Ovary (tissue), 10 donors: ENCODE measurements at places on chromosomes 1 and 21.
A peak's percentile ranks its signal among the peaks of the same experiment; 100 is the strongest.

DNA sequence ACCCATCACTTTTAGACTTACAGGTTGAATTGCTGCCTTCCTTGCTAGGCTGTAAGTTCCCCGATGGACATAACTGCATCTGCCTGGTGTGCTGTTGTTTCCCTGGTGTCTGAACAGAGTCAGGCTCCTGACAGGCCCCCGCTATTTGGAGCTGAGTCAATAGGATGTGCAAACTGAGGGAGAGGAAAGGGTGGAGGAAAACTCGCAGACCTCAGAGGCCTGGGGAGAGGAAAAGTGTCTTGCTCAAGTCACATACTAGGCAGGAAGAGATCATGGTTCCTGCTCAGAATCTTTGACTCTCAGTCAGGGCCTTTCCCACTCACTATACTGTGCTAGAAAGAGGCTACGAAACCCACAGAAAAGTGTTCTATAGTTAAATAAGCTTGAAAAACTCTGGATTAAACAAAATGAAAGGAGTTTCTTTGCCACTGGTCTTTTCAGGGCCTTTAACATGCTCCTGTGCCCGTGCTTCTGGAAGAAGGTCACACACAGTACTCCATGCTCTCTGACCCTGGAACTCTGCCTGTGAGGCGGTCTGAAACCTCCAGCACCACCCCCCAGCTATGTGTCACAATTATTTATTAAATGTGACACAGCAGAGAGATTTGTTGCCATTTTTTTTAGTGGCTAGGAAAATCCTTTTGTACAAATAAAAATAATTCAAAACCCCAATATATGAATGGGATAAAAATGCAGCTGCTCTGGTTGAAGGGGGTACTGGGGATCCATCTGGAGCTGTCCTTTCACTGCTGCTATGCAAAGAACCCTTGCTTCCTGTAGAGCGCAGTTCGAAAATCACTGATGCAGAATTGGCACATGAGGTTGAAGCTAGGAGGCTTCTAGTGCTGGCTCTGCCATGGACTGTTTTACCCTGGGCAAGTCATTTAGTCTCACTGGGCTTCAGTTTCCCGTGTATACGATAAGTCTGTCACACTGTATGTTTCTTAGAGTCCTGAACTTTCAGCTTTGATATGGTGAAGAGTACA is 20.1 kb upstream of the CDCP2 start:
- no peak for DNase-seq

DNA sequence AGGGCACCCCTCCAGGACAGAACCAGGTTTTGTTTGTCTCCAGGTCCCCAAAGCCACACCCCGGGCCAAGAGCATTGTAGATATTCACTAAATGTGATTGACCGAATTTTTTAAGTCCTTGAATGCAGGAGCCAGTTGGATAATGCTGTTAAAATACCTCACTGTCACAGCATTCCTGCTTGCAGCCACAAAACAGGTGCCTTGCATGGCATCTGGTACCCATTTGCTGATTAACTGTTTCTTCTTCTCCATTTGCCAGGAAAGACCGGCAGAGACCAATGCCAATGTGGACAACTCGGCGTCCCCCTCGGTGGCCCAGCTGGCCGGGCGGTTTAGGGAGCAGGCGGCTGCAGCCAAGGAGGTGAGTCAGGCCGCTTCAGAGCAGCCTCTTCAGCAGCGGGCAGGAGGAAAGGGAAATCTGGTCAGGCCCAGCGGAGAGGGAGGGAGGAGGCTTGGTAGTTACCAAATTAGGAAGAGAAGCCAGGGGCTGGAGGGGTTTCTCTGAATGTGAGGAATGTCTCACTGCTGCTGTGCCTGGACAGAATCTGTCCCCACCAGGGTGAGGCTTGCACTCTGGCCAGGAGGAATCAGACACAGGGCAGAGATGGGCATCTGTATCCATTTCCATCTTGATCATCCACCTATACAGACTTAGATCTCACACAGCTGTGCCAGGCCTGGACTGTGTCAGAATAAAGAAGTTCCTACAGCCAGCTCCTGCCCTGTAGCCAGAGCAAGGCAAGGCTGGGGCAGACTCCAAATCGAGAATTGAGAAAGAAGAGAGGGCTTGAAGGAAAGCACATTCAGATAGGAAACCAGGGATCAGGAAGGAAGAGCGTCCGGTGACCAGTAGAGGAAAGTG is 37.9 kb upstream of the MPZL1 start:
- DNase-seq, result no peak

DNA sequence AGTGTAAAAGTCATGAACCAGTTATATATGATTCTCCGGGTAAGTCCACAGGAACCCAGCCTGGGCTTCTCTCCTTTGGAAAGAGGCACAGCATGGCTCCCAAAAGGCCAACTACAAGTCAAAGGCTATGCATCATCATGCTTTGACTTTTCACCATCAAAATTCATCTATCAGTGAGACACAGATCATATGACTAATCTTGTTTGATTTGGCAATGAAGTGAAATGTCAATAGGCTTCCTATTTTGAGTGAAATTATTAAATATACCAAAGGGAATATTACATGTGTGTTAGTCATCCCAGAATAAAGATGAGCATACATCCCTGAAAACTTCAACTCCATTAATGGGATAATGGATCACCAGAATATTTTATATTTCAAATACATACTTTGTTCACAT is 83.5 kb upstream of the ADGRL2 start:
- DNase-seq, result no peak

DNA sequence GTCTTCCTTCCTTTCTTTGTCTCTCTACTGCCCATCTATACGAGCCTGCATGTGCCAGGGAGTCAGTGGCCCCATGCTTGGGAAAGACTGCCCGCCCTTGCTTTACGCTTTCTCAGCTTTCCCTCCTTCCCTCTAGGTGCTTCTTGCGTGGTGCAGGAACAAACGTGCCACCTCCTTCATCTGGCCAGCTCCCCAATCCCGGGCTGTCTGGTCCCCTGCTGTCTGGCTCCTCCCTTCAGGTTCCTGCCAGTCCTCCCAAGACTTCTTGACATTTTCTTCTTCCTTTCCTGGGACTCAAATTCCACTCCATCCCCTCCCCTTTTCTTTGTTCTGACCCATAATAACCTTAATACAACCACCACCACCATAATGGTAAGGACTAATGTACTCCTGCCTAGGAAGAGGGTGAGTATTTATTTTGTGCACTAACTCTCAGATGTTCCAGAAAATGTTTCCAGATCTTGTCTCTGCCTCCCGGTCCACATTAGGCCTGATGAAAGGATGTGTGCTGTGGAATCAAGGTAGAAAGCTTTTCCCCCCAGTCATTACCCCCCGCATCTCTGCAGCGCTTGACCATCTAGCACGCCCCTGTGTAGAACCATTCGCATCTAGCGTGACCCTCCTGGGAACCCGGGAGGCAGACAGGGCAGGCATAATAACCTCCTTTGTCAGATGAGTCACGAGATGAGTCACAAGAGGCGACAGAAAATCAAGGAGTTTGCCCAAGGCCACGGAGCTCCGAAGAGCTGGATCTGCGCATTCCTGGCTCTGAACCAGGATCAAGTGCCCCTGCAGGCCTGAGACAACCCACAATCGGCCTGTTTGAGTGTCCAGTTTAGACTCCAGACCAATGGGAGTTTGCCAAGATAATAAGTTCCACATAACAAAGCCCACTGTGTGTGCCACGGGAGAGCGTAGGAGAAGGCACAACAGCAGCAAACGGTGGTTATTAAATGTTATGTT is 60.1 kb upstream of the NEK2 start:
- peak; percentile 54 for DNase-seq

- DNase-seq, result no peak
Observed at GRCh38 chr1:83516369-83516768, 482.6 kb downstream of the TTLL7 start.

DNA sequence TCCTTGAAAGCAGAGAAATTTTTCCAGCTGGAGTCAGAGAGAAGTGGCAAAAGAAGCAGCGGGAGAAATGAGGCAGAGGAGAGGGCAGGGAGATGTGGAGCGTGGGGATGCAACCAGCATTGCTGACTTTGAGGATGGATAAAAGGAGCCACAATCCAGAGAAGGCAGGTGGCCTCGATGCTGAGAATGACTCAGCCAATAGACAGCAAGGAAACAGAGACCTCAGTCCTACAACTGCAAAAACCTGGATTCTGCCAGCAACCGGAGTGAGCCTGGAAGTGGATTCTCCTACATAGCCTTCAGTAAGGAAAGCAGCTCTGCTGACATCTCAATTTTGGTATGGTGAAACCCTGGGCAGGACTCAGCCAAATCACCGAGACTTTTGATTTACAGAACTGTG is 128.9 kb upstream of the ATP1B1 start:
- DNase-seq, result no peak

GRCh38 chr1:156815961-156816422 is 656 bp downstream of the SH2D2A start:
- no peak for DNase-seq

GRCh38 chr21:33847588-33848248 is 67.9 kb downstream of the ATP5PO start:
- DNase-seq, result no peak

DNA sequence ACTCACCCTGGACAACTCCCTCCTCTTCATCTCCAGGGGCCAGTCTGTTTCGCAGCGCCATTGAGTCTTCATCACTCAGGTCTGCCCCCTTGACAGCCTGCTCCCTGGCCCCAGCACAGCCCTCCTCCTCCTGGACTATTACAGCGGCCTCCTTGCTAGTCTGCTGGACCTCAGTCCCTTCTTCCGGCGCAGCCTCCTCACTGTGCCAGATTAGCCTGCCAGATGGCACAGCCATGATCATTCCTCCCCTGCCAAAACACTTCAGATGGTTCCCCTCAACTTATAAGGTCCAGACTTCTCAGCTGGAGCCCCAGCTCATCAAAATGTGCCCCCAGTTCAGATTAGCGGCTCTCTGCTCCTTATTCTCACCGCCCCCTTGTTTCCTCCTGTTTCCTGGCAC is 7.0 kb upstream of the CELSR2 start:
- DNase-seq, result peak; percentile 38

GRCh38 chr1:11649624-11650330 is 4.5 kb downstream of the FBXO2 start:
- DNase-seq, result no peak

GRCh38 chr1:234969581-234970400 is 158.8 kb downstream of the TOMM20 start:
- DNase-seq, result peak; percentile 78

DNA sequence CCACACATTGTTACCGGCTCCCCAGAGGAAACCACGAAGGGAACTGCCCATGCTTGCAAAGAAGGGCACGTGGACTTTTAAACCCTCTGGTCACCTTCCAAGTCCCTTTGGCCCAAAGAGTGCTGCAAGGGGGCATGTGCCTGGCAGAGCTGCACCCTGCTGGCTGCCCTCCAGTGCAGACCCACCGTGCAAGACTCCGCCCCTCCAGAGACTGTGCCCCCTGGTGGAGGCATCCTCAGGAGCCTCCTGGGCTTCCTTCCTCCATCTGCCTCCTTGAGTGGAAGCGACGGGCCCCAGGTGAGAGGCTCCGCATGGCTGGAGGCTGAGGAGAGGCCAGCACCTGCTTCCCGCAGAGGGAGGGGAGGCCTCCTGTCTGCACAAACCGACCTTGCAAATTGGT is 100.6 kb downstream of the CRYAA start:
- DNase-seq, result no peak

DNA sequence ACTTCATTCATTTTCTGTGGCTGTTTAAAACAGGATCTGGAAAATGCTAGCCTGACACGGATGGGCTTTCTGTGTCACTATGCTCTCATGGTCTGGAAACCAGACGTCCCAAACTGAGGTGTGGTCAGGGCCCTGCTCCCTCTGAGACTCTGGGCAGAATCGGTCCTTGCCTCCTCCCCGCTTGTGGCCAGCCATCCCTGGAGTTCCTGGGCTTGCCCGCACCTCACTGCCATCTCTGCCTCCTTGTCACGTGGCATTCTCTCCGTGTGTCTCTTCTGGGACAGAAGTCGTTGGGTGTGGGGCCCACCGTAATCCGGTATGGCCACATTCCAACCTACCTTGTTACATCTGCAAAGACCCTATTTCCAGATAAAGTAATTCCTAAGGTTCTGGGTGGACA is 10.1 kb upstream of the ACTRT2 start:
- DNase-seq, result no peak

DNA sequence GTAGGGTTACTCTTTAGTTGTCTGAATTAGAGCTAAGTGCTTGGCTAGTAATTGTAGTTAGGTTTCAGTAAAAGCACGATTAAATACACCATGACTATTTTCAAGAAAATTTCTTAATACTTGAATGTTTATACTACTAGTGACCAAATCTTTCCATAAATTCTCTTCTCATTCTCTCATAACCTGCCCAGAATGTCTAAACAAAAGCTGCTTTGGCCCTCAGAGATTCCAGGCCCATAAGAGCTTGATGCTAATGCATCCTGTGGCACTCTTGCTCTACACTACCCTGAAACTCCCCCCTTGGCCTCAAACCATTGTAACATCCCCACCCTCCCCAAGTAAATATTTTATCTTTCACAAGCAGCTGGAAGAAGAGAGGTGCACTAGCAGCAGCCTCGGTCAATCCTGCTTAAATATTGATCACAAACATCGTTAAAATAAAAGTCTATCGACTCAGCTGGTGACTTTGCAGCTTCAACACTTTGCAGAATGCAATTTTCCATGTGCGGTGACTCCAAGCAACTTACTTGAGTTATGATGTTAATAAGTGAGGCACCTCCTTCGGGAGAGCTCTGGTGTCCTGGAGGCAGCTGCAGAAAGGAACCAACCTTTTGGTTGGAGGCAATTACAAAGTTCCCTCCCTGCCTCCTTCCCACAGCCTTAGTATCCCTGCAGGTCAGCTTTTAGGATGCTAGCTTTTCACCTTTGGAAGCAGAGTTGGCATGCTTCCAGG is 315.6 kb upstream of the PLXNA2 start:
- DNase-seq, result no peak

DNA sequence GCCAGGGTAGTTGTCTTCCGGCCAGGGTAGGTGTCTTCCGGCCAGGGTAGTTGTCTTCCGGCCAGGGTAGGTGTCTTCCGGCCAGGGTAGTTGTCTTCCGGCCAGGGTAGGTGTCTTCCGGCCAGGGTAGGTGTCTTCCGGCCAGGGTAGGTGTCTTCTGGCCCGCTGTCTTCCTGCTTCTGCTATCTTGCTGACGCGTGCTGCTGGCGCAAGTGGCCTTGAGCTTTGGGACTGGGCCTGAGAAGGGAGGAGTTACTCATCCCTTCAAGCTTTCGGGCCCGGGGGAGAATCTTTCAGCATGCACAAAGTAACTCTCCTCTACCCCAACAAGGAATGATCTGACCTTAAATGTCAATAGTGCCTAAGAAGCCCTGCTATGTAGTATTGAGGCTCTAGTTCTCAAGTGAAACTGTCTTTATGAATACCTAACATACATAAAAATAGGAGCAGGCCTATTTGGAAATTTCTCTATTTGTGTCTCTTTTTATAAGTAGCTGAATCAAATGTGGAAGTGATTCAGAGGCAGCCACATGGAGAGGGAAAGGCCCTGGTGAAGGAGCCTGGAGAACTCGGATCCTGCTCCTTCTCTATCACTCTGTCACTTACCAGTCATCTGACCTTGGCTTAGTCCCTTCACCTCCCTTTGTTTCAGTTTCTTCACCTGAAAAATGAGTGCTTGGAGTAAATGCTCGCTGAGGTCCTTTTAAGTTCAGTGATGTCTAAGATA is 65.6 kb downstream of the RGL1 start:
- DNase-seq, result peak; percentile 87
